ENCODE measurements at places on chromosomes 2 and 18. TPM values are rescaled to one million over a fixed set of nuclear protein-coding genes. Genes with fewer than 3 reads are reported as not detected.
A peak's percentile ranks its signal among the peaks of the same experiment; 100 is the strongest.

GRCh38 chr2:6921321-6921922 lies 4.2 kb downstream of the RNF144A start:
- no peaks in the 10 kb centered on the region for H3K27me3 ChIP-seq
- peaks cover 22% of the 10 kb centered on the region for H3K4me1 ChIP-seq
- no peak overlapping the region for H3K4me3 ChIP-seq

- H3K27ac ChIP-seq, result no peak overlapping the region
- no peak overlapping the region for H3K4me3 ChIP-seq
- H3K4me1 ChIP-seq, result peaks cover 6% of the 10 kb centered on the region
- no peaks in the 10 kb centered on the region for H3K36me3 ChIP-seq
Observed at GRCh38 chr18:56647951-56648893, 2.9 kb upstream of the WDR7 start.

GRCh38 chr2:239128706-239129105 lies 272.1 kb downstream of the HDAC4 start:
- H3K4me1 ChIP-seq, result no peaks in the 10 kb centered on the region
- no peaks in the 10 kb centered on the region for H3K36me3 ChIP-seq
- H3K27me3 ChIP-seq, result no peaks in the 10 kb centered on the region
- H3K27ac ChIP-seq, result no peak overlapping the region

DNA sequence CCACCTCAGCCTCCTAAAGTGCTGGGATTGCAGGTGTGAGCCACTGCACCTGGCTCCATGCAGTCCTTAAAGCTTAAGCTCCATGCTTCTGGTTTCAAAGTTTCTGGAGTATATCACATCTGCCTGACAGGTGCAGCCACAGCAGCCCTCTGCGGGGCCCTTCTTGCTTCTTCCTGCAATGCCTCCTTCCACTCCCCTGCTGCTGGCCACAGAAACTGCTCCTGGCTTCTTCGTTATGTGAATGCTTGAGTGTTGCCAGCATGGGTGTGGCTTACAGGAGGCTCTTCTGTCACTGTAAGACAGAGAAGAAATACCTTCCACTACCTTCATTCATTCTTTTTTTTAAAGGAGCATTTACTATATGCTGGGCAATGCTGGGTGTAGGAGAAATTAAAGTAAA lies 10.1 kb upstream of the CCBE1 start:
- H3K27ac ChIP-seq, result no peak overlapping the region
- H3K4me1 ChIP-seq, result no peaks in the 10 kb centered on the region
- no peak overlapping the region for H3K4me3 ChIP-seq
- no peak for DNase-seq
- no peaks in the 10 kb centered on the region for H3K36me3 ChIP-seq
- H3K27me3 ChIP-seq, result no peaks in the 10 kb centered on the region

DNA sequence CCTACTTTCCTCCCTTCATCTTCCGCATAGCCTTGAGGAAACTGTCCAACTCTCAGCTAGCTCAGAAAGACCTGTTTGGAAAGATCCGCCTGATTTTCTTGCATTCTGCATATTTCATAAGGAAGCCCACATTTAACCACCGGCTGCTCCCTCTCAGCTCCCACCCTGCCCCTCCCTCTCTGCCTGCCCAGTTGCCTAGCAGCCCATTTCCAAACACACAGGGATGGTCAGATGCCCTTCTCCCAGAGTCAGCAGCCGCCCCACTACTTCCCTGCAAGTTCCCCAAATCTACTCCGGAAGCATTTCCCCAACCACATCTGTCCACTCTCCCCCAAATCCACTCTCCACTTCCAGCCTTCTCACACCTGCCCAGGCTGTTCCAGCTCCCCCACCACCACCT lies 96.0 kb downstream of the TNS1 start:
- H3K36me3 ChIP-seq, result no peaks in the 10 kb centered on the region
- H3K4me1 ChIP-seq, result peaks cover 93% of the 10 kb centered on the region
- H3K27me3 ChIP-seq, result no peaks in the 10 kb centered on the region

GRCh38 chr2:24153478-24153877 lies 21.4 kb upstream of the FAM228A start:
- H3K27ac ChIP-seq, result no peak overlapping the region
- no peak overlapping the region for H3K4me3 ChIP-seq
- no peaks in the 10 kb centered on the region for H3K36me3 ChIP-seq
- H3K4me1 ChIP-seq, result no peaks in the 10 kb centered on the region

DNA sequence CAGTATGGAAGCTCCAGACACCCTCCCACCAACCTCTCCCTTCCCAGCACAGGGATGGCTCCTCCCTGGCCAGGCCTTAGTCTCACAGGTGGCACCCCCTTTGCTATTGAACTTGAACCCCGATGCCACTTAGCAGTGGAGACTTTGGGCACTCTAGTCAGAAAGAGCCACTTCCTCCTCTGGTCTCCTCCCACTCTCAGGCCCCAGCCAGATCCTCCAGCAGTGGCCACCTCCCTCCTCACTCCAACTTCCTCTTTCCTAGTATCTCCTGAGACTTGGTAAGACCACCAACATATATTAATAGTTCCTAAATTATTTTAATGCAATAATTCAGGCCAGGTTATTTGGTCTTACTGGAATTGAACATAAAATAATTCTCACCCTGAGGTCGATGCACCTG lies 437.2 kb upstream of the ID2 start:
- no peak overlapping the region for H3K27ac ChIP-seq
- H3K4me1 ChIP-seq, result peaks cover 6% of the 10 kb centered on the region
- no peak for DNase-seq
- no peak overlapping the region for H3K4me3 ChIP-seq

DNA sequence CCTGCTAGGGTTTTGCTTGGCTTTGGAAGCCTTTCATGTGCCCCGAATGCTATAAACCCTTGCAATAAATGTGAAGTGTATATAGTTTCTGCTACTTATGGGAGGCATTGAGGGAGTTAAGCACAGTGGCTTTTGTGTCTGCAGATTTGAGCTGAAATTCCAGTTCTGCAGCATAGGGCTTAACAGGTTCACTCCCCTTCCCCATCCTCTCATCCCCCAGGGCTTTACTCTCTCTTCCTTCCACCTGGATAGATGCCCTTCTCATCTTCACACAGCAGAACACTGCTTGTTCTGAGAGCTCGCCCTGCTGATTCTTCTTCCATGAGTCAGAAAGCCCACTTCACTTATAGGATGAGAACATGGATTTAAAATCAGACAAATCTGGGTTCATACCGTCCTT lies 37.2 kb downstream of the SOX11 start:
- no peak for DNase-seq
- H3K4me3 ChIP-seq, result no peak overlapping the region
- no peaks in the 10 kb centered on the region for H3K36me3 ChIP-seq
- H3K4me1 ChIP-seq, result no peaks in the 10 kb centered on the region
- no peak overlapping the region for H3K27ac ChIP-seq

DNA sequence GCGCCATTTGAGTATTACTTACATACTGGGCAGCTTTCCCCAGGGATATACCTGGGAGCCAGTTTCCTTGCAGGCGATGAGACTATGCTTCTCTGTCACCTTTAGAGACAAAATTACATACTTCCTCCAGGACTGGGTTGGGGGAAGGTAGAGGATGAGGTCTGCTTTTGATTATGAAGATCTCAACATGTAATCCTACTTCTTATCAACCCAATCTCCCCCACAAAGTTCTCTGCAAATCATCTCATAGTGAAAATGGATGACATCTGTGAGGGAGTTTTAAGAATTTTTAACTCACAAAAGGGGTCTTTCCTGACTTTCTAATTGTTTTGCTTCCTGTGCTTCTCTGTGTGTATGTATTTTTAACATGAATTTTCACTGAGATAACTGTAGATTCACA lies 81.9 kb downstream of the TMEM131 start:
- H3K4me3 ChIP-seq, result no peak overlapping the region
- no peak for DNase-seq
- no peaks in the 10 kb centered on the region for H3K27me3 ChIP-seq

DNA sequence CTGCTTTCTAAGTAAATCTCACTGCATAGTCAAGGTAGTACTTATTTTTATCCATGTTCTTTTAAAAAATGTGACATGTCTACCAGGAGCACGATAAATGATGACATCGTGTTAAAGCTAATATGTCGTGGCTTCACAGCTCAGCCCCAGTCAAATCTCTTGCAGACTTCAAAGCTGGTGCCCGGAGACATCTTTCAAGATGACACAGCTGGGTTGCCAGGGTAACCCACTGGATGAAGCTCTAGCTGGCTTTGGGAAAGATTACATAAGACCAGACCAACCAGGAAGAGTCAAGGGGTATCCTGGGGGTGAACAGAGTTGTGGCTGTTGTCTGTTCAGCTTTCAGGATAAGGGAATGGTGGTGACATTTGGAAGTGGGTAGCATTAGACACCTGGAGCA lies 67.8 kb downstream of the VSNL1 start:
- no peak overlapping the region for H3K27ac ChIP-seq
- DNase-seq, result no peak
- no peaks in the 10 kb centered on the region for H3K36me3 ChIP-seq
- H3K4me1 ChIP-seq, result no peaks in the 10 kb centered on the region

DNA sequence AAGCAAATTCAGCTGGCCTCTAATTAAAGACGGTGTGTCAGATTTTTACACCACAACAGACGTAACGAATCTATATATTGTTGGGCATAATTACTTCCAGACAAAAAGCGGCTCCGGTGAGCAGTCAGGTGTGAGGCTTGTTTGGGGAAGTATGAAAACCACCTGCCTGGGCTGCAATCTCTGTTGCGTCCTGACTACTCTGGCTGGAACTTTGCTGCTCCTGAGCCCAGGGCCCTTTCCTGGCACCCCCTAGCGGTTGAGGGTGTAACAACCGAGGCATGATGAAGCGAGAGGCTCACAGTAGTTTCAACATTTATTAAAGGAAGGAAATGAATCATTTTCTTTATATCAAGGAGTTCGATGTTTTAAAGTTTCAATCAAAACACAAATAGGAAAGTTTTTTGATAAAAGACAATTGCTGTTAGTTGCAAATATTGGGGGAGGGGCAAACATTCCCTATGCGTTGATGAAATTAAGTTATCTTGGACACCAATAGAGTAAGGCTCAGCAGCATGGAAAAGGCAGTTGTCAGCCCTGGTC lies 10.6 kb upstream of the ITGB6 start:
- H3K27ac ChIP-seq, result no peak overlapping the region
- H3K4me3 ChIP-seq, result no peak overlapping the region
- H3K4me1 ChIP-seq, result peaks cover 4% of the 10 kb centered on the region
- no peaks in the 10 kb centered on the region for H3K27me3 ChIP-seq

DNA sequence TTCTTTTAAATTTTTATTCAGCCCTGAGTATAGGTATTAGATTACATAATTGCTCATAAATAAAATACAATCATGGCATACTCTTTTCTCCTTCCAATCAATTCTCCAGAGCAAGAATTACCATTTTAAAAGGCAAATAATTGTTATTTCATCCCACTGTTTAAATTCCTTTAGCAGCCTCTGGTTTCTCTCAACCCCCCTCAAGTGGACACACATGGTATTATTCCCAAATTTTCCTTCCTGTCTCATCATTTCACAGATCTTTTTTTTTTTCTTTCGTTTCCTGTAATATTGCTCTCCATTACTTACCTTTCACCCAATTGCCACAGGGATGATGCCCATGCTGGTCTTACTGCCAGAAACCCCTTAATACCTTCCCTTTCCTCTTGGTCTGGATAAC lies 385.2 kb downstream of the RIT2 start:
- H3K27ac ChIP-seq, result no peak overlapping the region
- no peak overlapping the region for H3K4me3 ChIP-seq

DNA sequence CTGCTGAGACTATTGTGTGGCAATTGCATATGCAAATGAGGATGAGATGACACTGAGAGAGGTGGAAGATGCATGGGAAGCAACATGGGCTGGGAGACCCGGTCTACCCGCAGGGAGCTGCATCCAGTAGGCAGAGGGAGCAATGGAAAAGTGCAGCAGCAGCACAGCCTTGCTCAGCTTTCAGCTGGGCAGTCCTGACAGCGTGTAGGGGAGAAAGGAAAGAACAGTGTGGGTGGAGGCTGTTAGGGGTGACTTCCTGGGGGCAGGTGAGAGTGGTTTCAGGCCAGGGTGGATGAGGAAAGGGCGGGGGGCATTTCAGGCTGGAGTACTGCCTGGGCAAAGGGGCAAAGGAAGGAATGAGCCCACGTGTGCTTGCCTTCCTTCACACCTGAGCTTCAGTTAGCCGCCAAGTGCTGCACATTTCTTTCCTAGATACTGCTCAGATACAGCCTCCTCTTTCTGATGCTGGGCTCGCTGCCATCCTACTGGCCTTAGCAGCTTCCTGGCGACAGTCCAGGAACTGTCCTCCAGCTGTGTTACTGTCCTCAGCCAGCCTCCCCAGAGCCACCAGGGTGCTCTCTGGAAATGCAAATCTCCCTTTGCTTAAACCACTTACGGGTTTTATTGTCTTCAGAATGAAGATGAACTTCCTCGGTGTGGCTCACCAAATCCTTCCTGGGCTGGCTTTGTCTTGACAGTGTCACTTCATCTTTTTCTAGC lies 276.3 kb downstream of the TSN start:
- no peaks in the 10 kb centered on the region for H3K36me3 ChIP-seq
- no peaks in the 10 kb centered on the region for H3K4me1 ChIP-seq
- H3K27me3 ChIP-seq, result no peaks in the 10 kb centered on the region
- no peak overlapping the region for H3K27ac ChIP-seq
- H3K4me3 ChIP-seq, result no peak overlapping the region
- peak; percentile 25 for DNase-seq

DNA sequence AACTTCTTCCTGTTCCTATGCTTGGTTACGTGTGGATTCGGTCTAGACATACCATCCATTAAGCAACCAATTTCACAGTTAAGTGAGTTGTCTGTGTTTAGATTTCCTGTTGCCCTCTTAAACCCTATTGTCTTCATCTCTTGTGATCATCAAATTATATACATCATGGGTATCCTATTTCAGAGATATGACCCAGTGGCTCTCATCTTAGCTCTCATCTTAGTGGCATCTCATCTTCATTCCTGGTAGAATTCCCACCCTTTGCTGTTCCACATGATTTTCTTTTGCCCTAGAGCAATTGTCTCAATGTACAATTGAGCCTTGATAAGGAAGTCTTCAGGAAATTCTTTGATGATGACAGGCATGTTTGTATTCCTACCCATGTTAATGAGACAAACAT lies 29.4 kb upstream of the FN1 start:
- H3K4me1 ChIP-seq, result peaks cover 17% of the 10 kb centered on the region
- DNase-seq, result no peak
- no peaks in the 10 kb centered on the region for H3K36me3 ChIP-seq
- H3K27me3 ChIP-seq, result no peaks in the 10 kb centered on the region
- H3K4me3 ChIP-seq, result no peak overlapping the region

ARHGAP28 gene
- 76.8 TPM for total RNA-seq

GATA6 gene
- 50.5 TPM for total RNA-seq

ZSWIM2 gene
- total RNA-seq, result 7.9 TPM

PAIP2B gene
- total RNA-seq, result 3.3 TPM

TCF7L1 gene
- 6.7 TPM for total RNA-seq

ATP6V1B1 gene
- total RNA-seq, result 2.9 TPM

SPP2 gene
- total RNA-seq, result not detected

RNF144A gene
- total RNA-seq, result 12.9 TPM

Measured in testis (tissue), 5 donors.